ENCODE measurements at places on chromosomes 5 and 9. TPM values are rescaled to one million over a fixed set of nuclear protein-coding genes. Genes with fewer than 3 reads are reported as not detected.

The IFNA13 gene
- total RNA-seq = not detected

GRCh38 chr5:171307789-171308452 lies 1.1 kb upstream of the TLX3 start:
- H3K4me3 ChIP-seq = no peak overlapping the region
- peaks cover 69% of the 10 kb centered on the region for H3K27me3 ChIP-seq
- peaks cover 7% of the 10 kb centered on the region for H3K4me1 ChIP-seq

DNA sequence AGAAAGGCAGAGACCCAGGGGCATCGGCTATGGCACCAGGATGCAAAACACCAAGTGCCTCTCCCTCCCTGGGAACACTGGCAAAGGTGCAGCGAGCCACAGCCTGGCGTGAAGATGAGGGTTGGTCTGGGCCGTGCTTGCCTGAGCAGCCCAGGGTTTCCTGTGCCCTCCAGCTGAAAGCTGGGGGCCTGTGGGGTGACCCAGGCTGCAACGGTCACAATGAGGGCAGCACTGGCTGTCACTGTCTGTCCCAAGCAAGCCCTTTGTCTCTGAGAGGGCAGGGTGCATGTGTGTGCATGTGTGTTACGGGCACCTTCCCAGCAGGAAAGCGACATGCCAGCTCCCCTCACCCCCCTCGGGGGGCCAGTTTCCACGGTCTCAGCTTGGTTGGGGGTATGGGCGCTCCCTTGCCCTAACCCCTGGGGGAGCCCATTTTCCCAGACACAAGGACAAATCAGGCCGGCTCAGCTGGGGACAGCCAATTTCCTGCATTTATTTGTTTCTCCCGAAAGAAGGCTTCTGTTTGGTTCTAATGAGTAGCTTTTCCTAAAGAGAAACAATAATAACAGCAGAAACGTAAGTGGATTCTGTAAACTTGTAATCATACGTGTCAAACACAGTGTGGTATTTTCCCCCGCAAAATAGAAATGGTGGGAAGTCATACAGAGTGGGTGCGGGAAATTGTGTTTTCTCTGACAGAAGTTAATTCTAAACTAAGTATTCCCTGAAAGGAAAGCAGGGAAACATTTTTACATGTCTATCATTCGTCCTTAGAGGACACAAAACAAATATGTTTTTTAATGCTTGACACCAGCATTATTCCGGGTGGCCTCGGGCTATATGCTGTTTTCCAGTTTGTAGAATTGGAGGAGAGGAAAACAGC lies 21.3 kb downstream of the MRPL36 start:
- no peak overlapping the region for H3K27ac ChIP-seq
- no peak for DNase-seq
- no peaks in the 10 kb centered on the region for H3K36me3 ChIP-seq
- no peak overlapping the region for H3K4me3 ChIP-seq

GRCh38 chr5:173771121-173771724 lies 116.9 kb upstream of the CPEB4 start:
- no peaks in the 10 kb centered on the region for H3K27me3 ChIP-seq
- no peaks in the 10 kb centered on the region for H3K4me1 ChIP-seq
- peak; percentile 76 for DNase-seq
- no peaks in the 10 kb centered on the region for H3K36me3 ChIP-seq

GRCh38 chr5:34655354-34655991 lies 655 bp upstream of the RAI14 start:
- peak; percentile 62 for DNase-seq
- H3K27ac ChIP-seq = peak overlapping the region; percentile 82
- no peaks in the 10 kb centered on the region for H3K36me3 ChIP-seq
- no peaks in the 10 kb centered on the region for H3K27me3 ChIP-seq
- peaks cover 6% of the 10 kb centered on the region for H3K4me1 ChIP-seq

- no peaks in the 10 kb centered on the region for H3K36me3 ChIP-seq
- H3K4me3 ChIP-seq = no peak overlapping the region
- DNase-seq = no peak
These were observed 345.6 kb upstream of the ACTBL2 start for GRCh38 chr5:57828221-57828620.

DNA sequence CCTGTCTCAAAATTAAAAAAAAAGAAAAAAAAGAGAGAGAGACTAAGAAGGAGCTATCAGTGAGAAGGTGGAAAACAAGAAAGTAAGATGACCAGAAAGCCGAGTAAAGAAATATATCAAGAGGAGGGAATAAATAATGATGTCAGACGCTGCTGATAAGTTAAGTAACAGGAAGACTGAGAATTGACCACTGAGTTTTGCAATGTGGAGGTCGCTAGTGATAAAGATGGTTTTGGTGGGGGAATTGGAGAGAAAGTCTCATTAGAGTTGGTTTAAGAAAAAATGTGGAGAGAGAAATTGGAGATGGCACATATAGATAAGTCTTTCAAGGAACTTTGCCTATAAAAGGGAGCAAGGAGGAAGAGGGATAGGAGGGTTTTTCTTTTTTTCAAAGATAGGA lies 91.9 kb downstream of the RAD23B start:
- no peak for DNase-seq
- H3K27ac ChIP-seq = no peak overlapping the region
- H3K4me1 ChIP-seq = no peaks in the 10 kb centered on the region
- H3K27me3 ChIP-seq = no peaks in the 10 kb centered on the region
- no peak overlapping the region for H3K4me3 ChIP-seq

- no peak overlapping the region for H3K4me3 ChIP-seq
- H3K27me3 ChIP-seq = no peaks in the 10 kb centered on the region
- no peaks in the 10 kb centered on the region for H3K4me1 ChIP-seq
- H3K36me3 ChIP-seq = no peaks in the 10 kb centered on the region
These were observed 43.7 kb upstream of the MIER3 start for GRCh38 chr5:56995596-56995995.

The NDUFB6 gene
- 53.3 TPM for total RNA-seq

- no peak for DNase-seq
- no peaks in the 10 kb centered on the region for H3K27me3 ChIP-seq
- no peaks in the 10 kb centered on the region for H3K36me3 ChIP-seq
- no peak overlapping the region for H3K4me3 ChIP-seq
- no peak overlapping the region for H3K27ac ChIP-seq
- no peaks in the 10 kb centered on the region for H3K4me1 ChIP-seq
These were observed 13.5 kb upstream of the WDR38 start for GRCh38 chr9:124839612-124840299.

- no peak for DNase-seq
- no peak overlapping the region for H3K27ac ChIP-seq
- H3K27me3 ChIP-seq = no peaks in the 10 kb centered on the region
- no peaks in the 10 kb centered on the region for H3K36me3 ChIP-seq
These were observed 843.9 kb upstream of the DMAC1 start for GRCh38 chr9:8643464-8643863.

The SPAAR gene
- 1.1 TPM for total RNA-seq

The SHOC1 gene
- 0.37 TPM for total RNA-seq
